ENCODE measurements at places on chromosomes 4 and X.

GRCh38 chr4:184769141-184769765, 35.4 kb upstream of the CENPU start:
- no peak for DNase-seq

- DNase-seq = no peak
Measured at GRCh38 chr4:7326306-7326692, 108.4 kb downstream of the PSAPL1 start.

DNA sequence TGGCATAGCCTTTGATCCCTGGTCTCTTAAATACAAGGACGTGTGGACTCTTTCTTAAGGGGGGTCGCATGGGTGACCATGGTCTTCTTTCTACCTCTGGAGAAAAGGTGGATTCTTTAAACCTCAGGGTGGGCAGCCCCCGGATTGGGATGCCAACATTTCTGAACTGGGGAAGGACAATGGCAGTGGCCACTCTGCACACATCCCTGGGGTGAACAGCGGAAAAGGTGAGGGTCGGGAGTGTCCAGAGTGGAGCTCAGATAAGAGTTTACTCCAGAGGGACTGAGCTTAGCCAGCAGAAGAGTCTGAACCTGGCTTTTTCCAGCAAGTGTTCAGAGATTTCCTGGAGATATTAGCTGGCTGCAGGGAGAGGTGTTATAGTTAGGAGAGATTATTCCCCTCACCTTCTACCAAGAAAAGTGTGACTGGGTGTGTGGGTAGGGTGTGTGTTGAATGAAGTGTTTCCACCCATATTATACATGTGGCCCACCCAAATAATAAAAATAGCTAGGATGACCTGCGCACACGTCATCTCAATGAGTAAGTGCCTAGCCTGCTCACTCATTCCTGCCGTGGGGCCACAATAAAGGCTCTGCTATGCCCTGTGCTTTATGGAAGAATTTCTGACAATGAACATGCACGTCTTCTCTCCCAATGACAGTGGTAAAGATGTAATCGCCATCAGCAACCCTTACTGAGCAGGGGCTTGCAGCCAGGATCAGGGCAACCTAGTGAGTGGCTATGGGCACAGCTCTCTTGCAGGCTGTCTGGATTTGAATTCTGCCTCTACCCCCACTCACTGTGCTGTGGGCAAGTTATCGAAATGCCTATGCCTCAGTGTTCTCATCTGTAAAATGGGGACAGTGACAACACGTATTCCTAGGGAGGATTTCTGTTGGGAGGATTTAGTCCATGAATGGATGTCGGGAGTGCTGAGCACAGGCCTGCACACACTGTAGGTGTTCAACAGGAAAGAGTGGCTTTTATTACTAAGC, 76.6 kb downstream of the SLC2A9 start:
- no peak for DNase-seq

- no peak for DNase-seq
Measured at GRCh38 chr4:125725957-125726525, 411.3 kb downstream of the FAT4 start.

DNA sequence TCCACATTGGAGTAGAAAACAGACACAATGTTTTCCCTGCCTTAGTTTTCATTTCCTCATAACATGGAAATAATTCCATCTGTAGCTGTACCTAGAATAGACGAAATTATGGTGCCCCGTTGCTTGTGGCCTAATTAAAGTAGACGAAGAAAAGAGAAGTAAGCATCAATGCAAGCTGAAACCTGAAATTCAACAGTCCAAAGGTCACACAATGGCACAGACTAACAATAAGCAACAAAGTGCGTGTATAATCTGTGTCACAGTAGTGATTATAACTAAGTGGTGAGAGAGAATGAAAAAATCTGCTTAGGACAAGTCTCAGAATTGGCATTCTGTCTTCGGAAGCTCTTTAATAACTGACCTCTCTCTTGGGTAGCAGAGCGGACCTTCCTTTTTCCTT, 24.3 kb downstream of the MAGEB17 start:
- no peak for DNase-seq

Measured in KG1 (cell line).